Common myeloid progenitor, CD34-positive (primary cell): ENCODE measurements at places on chromosomes 6 and 20.

GRCh38 chr6:49839957-49840356 is 26.4 kb downstream of the CRISP1 start:
- peak; percentile 22 for DNase-seq

GRCh38 chr6:45388328-45388727 is 10.6 kb upstream of the SUPT3H start:
- no peak for DNase-seq

DNA sequence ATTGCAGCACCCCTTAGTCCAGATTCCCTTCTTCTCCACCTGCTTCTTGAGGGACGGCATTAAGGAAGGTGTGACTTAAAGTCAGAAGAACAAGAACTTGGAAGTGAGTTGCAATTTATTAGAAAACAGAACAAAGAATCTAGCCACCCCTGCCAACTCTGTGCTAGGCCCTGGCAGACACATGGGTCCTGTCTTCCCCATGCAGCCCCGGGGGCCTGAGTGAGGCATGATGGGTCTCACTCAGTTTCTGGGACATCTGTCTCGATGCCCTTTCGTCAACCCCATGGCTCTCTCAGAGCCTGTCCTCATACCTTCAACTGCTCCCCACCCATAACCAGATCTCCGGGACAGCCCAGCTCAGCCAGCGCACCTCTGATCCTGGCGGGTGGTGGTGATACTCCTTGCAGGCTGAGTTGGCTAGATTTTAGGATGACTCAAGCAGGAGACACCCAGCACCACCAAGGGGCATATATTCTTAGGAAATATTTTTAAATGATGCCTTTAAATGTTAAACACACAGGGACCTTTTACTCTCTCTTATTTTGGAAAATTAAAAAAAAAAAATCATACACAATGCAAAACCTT is 143.2 kb upstream of the RNF24 start:
- DNase-seq: no peak

- no peak for DNase-seq
These were observed at the start of gene FAXC for GRCh38 chr6:99349171-99350141. TSS of gene FAXC (minus strand) at chr6:99349674. CDS start at chr6:99349372, 302 bp downstream.

DNA sequence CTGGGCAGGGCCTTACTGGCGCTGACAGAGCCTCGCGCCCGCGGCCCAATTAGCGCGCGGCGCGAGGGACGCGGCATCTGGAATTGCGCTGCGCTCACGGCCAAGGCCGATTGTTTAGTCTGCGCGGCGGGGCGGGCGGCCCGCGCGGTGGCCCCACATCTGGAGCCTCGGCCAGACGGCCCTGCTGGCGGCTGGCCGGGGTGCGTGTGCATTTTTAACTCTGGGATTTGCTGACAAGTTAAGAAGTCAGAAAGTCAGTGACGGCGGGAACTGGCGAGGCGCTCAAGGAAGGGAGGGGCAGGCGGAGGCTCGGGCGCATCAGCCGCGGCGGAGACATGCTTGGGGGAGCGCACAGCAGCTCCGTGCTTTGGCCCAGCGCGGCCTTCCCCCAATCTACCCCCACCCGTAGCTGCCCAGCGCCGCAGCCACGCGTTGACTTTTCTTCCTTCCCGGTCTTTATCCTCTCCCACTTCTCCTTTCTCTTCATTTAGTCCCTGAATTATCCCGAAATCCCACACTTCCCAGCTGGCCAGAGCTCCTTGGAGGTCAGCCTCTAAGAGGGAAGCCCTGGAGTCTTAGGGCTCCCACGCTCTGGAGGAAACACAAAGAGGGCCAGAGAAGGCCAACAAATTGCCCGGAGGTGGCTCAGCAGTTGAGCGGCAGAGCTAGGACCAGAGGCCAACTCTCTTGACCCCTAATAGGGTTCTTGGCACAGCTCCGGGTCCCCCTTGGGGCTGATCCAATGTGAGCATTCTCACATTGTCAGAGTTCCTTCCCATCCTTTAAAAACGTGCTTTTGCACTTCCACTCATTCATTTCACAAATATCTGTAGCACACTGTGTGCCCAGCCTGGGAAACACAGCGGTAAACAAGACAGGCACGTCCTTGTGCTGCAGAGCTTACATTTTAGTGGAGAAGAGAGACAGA is 40.8 kb upstream of the FOXP4 start:
- DNase-seq: peak; percentile 47
